Cardiac septum (tissue), 1 donor: ENCODE measurements at places on chromosomes 7 and 10.

DNA sequence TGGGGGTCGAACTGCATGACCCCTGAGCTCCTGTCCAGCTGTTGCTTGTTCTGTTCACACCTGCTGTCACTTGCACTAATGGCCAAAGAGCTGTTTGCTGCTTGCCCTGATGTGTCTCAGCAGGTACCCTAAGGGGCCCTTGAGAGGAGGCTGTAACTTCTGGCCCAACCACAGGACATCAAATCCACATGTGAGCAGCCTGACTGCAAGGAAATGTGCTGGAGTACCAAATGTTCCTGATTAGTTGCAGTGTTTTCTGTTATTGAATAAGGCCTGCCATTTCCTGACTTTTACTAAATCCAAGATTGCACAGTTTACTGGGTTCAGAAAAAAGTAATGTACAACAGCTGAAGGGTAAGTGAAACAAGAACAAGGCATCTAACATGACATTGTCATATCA, 91.7 kb upstream of the IL6 start:
- DNase-seq, result no peak

DNA sequence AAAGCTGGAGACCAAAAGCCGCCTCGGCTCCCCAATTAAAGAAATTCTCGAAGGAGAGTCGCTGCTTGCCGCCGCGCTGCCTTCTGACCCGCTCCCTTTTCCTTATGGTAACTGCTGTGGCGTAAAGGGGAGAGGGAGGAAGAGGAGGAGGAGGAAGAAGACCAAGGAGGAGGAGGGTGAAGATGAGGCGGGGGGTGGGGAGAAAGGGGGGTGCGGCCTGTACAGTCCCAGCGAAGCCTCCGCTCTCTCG, 388 bp downstream of the CNOT4 start:
- DNase-seq, result no peak

GRCh38 chr10:126235979-126236851, 152.1 kb downstream of the ADAM12 start:
- DNase-seq, result no peak

GRCh38 chr7:91098566-91098965, 165.7 kb upstream of the FZD1 start:
- DNase-seq, result no peak
